Left renal pelvis (tissue), 4 donors: ENCODE measurements at places on chromosomes 4 and X. TPM values are rescaled to one million over a fixed set of nuclear protein-coding genes. Genes with fewer than 3 reads are reported as not detected.

The PCDH18 gene
- 133 TPM for polyA plus RNA-seq

The MUC7 gene
- polyA plus RNA-seq: 0.20 TPM

The RHOXF2B gene
- not detected for polyA plus RNA-seq

The DMP1 gene
- polyA plus RNA-seq: not detected

The GYPB gene
- polyA plus RNA-seq: 1.7 TPM

The RAB39B gene
- polyA plus RNA-seq: 1.1 TPM

The SLC9B1 gene
- 2.5 TPM for polyA plus RNA-seq

The LUZP4 gene
- not detected for polyA plus RNA-seq

The GLUD2 gene
- 4.0 TPM for polyA plus RNA-seq

The USP51 gene
- 11.4 TPM for polyA plus RNA-seq
